ENCODE measurements at places on chromosomes 6 and 20.
A peak's percentile ranks its signal among the peaks of the same experiment; 100 is the strongest.

- no peak for DNase-seq
Measured at GRCh38 chr6:157035546-157035945, 258.4 kb downstream of the ARID1B start.

GRCh38 chr6:42173101-42173500 lies at the start of gene GUCA1A:
GUCA1A (plus strand) TSS chr6:42173364; CDS start chr6:42173614, 250 bp downstream.
- no peak for DNase-seq

GRCh38 chr6:20830576-20830975 lies 296.3 kb downstream of the CDKAL1 start:
- DNase-seq, result no peak

DNA sequence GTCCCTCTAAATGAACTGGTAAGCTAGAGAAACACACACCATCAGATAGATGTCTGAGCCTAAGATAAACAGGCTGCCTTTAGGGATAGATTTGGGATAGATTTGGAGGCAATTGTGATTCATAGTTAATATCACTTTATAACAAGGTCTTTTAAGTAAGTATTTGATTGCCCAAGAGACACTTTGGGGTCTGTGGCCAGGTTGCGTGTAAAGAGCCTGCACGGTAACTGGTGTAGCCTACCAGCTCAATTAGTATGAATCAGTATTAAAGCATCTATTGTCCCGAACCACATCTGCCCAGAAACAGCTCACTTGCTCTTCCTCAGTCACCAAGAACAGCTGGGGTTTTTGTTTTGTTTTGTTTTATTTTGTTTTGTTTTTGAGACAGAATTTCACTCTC lies 193.3 kb downstream of the SASH1 start:
- no peak for DNase-seq

DNA sequence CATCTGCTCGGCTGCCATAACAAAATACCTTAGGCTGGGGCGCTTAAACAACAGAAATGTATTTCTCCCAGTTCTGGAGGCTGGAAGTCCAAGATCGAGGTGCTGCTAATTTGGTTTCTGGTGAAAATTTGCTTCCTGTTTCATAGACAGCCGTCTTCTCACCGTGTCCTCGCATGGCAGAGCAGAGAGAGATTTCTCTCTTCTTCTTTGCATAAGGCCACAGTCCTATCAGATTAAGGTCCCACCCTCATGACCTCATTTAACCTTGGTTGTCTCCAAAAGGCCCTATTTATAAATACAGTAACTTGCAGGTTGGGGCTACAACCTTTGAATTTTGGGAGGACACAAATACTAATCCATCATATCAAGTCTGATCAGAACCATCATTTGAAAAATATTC lies 544.3 kb downstream of the KIF16B start:
- DNase-seq, result no peak

DNA sequence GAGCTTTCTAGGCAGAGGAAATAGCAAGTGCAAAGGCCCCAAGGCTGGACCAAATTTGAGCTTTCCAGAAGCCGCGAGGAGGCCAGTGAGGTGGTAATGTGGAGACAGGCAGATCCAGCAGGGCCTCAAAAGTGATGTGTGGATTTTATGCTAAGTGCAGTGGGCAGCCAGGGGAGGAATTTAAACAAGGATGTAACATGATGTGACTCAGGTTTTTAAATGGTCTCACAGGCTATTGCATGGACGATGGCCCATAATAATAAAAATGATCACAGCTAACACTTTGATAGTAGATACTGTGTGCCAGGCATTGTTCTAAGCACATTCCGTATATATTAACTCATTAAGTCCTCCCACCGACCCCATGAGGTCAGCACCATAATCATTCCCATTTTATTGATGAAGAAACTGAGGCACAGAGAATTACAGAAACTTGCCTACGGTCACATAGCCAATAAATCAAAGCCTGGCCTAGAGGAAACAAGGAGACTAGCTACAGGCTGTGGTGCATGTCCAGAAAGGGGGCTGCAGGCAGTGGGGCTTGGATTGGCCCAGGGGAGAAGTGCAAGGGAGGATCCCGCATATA lies 18.0 kb upstream of the PREX1 start:
- no peak for DNase-seq

- DNase-seq, result peak; percentile 53
Measured at GRCh38 chr6:166420351-166420750, 37.6 kb upstream of the MPC1 start.

DNA sequence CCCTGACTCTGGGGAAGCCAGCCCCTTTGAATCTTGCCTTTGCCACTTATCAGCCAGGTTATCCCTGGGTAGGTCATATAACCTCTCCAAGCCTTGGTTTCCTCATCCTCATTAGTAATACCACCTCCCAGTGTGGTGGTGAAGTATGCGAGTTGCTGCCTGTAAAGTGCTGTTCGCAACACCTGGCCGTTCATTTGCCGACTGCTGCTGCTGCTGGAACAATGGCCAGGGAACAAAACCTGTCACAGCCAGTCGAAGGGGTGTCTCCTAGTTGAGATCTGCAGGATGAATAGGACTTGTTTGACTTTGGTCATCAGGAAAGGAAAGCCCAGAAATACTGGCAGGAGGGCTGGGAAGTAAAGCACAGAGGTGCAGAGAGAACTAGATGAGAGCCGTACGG lies 6.1 kb downstream of the MANBAL start:
- no peak for DNase-seq

DNA sequence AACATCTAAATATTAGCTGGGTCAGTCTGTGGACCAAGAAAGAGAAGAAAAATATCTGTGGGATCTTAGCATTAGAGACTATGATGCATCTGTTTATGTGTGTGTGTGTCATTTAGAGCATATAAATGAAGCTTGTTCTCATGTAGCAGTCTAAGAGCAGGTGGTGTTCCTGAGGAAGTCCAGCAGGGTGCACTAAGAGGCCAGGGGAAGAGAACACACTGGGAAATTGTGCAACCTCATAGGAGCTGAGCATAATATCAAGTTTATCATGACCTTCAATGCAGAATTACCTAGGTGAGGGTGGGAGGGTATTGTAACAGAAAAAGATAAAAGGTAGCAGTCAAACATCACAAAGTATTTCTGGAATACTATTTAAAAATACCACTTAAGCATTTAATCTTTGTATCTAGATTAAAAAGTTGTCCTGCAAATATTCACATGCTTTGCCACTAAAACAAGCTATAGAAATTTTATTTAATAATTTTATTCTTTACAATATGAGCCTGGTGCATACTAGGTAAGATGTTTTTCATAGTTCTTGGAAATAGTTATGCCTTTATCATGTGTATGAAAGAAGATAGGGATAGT lies 80.5 kb downstream of the SMPDL3A start:
- DNase-seq, result peak; percentile 60

DNA sequence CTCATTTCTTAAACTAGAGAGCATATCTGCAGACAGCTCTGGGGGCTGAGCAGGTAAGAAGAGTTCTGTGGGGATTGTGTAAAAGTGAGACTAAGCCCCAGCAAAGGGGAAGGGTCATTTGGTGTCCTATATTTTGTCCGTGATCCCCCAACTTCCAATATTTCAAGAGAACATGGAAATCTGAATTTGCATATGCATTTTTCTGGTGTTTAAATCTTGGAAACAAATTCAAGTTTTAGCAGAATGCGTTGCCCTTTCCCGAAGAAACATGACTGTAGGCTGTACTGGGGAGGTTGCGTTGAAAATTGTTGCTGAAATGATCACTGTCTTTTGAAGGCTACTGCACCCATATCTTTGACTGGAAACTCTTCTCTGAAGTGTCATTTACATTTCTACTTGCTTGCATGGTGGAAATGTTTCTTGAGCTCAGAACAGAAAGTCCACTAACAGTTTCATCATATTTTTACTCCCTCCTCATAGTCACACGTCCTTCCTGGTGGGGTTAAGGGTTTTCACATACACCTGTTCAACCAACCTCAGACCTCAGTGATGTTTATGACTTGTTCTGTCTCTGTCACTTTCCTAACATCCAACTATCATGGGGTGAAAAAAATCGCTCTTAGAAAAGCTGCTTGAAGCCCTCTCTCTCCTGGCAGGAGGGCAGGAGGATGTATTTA lies 140.3 kb downstream of the BCAS1 start:
- no peak for DNase-seq

DNA sequence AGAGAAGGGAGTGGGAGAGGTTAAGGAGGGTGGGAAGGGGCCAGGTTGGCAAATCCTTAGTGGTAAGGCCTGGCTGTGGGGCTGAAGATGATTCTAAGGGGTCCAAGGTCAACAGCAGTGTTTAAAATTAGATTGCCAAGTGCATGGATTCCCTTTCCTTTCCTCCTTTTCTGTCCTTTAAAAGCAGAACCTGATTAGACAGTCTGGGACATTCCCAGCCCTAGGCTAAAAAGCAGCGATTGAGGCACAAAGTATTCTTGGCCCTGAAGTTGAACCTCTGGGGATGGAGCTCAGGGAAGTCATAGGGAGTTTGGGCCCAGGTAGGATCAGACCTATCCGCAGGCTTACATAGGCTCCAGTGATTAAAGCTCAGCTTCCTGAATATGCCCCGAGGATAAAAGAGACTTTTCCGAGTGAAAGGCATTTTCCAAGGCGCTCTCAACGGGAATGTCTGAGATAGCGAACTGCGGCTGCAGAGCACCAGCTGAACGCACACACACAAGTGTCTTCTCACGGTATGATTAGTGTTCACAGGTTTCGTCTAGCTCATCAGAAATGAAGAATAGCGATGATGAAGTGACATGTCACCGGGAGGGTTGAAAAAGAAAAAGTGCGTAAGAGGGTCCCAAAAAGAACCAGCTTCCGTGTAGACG lies 787 bp upstream of the CARMIL1 start:
- DNase-seq, result no peak

- DNase-seq, result no peak
Measured at GRCh38 chr6:4728436-4728769, 47.8 kb upstream of the CDYL start.

GRCh38 chr6:108476847-108477430 lies 83.8 kb upstream of the FOXO3 start:
- DNase-seq, result peak; percentile 61

- DNase-seq, result peak; percentile 65
Measured at GRCh38 chr20:20837574-20838021, 125.2 kb upstream of the RALGAPA2 start.

DNA sequence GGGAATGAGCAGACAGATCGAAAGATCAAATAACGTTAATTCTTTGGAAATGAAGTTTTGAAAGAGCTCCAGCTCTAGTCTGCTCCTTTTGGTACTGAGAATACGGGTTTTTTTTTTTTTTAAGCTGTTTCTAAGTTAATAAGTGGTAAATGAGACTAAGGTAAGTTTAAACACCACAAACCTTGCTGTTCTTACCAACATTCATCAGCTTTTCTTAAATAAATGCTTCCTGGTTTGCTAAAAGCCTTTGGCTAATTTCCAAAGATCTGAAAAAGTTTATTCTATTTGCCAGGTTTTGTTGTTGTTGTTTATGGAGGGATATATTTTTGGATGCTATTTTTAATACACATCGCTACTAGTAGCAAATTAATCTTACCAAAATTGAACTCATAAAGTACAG lies 55.1 kb upstream of the STXBP5 start:
- DNase-seq, result no peak

DNA sequence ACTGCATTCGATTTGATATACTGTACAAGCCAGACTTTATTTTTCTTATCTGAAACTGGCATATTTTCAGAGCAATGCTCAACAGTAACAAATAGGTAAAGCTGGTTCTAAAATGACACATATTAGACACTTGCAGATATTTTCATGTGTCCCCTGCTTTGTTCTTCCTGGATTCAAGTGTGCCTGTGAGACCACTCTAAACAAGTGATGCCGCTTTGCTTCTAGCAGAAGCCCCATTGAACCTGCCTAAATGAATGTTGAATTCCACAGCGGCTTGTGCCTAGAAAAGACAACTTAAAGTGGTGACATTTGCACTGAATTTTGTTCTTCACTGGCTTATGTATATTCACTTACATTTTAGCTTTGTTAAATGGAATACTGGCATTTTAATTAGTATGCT lies 115.7 kb downstream of the AKAP7 start:
- peak; percentile 19 for DNase-seq

GRCh38 chr6:140846503-140847261 lies 1286.0 kb upstream of the GJE1 start:
- DNase-seq, result no peak

GRCh38 chr6:150734235-150734634 lies 131.3 kb upstream of the MTHFD1L start:
- DNase-seq, result no peak

DNA sequence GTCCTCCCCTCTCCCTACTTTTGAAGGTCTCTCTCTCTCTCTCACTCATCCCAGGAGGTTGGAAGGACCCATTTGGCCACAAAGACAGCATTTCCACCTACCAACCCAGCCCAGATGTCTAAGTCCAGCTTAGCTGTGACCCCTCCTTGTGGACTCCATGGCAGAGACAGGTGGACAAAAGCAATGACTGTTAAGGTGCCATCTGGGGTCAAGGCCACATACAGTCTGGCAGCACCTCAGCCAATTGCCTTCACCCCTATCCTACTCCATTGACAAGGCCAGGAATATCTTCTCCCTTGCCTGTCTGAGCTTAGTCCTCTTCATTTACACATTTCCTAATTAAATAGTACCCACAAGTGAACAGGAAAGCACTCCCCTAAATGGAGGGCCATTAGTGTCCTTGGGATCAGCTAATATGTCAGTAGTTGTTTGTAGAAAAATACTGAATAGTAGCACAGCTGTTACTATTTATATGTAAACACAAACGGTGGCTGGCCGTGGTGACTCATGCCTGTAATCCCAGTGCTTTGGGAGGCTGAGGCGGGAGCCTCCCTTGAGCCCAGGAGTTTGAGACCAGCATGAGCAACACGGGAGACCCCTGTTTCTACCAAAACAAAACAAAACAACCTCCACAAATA lies 28.8 kb downstream of the GCM1 start:
- DNase-seq, result peak; percentile 69

- no peak for DNase-seq
Measured at GRCh38 chr20:3646067-3646440, 17.1 kb downstream of the GFRA4 start.

GRCh38 chr6:115899730-115900282 lies 160.9 kb downstream of the FRK start:
- no peak for DNase-seq

GRCh38 chr20:60381643-60382400 lies 423.6 kb downstream of the CDH26 start:
- no peak for DNase-seq

DNA sequence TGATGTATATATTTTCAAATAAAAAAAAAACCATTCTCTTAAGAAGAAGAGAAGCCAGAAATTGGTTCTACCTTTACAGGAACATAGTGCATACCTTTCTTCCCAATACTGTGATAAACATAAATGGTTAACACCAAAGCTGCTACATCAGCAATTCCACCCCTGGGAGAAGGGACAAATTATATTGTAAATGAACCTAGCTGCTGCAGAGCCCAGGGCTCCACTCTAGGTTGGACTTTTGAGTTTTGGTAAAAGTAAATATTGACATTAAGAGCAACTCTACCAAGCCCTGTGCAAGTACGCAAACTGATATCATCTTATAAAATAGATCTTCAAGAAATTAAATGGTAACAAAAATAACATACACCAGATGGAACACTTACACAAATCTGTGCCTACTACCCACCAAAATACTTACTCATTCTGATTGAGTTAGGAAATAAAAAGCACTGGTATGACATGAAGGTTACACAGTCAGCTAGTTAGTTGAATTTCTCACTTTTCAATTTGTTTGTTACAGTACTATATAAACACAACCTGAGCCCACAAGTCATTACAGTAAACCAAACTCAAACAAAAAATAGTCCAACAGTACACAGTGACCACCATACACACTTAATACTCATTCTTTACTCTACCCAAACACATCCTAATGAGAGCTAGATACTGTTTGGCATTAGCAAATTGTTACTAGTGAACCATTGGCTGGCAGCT lies 223.3 kb upstream of the HEY2 start:
- no peak for DNase-seq

- DNase-seq, result no peak
Measured at GRCh38 chr6:138656364-138657064, 117.1 kb upstream of the CCDC28A start.

Data from muscle of leg (tissue), 16 donors.